ENCODE measurements at places on chromosomes 6 and 20.

DNA sequence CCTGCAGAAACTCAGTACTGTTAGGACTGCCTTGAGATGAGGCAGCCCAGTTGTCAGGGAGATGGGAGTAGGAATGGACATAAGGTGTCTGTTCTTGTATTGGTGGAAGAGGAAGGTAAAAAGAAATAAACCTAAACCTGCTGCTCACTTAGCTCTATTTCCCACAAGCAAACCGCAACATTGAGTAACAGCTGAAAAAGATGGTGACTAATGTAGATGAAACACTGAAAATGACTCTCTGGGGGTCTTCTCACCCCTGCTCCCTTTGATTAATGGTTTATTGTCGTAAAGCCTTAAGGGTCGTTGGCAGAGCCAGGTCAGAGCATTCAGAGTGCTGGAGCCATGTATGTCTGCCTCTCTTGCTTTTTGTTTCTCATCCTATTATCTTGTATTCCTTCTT is 87.5 kb downstream of the FOXO3 start:
- DNase-seq = no peak

DNA sequence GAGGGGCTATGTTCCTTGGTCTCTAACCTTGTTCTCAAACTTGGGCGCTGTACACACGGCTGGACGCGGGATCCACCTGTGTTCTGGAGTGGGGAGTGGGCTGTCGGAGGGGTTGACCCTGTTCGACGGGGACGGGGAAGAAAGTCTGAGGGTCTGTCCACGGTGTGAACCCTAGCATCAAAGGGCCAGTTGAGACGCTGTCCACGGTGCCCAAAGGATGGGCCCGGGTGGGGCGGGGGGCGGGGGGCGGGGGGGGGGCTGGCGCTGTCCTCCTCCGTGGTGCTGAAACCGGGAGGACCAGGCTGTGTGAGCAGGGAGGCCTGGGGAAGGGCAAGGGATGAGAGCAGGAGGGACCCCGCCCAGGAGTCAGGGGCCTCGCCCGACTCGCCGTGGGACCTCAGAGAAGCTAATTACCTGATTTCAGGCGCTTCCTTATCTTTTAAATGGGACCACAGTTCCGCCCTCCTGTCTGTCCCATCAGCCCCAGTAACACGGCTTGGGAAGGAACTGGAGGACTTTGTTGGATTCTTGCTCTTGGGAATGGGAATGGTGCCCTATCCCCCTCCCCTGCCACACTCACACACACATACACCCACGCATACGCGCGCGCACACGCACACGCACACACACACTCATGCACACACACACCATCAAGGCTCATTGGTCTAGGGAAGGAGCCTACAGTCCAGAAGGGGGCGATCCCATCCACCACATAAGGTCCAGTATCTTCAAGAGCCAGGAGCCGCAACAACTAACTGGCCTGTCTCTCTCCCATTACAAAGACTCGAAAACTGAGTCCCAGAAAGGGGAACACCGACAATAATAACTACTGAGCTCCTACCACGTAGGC is 1.0 kb upstream of the VSTM2L start:
- DNase-seq = no peak

GRCh38 chr20:50675671-50676376 is 15.5 kb downstream of the RIPOR3 start:
- no peak for DNase-seq

DNA sequence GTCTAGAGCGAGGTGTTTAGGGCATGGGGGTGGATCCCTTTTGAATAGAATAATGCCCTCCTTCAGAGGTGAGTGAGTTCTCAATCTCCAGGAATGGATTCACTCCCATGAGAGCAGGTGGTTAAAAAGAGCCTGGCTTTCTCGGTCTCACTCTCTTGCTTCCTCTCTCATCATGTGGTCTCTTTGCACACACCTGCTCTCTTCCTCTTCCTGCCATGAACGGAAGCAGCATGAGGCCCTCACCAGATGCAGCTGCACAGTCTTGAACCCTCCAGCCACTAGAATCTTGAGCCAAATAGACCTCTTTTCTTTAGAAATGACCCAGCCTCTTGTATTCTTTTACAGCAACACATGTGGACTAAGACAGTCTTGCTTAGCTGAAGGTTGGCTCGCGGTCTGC is 119.3 kb downstream of the BMP7 start:
- DNase-seq = no peak

DNA sequence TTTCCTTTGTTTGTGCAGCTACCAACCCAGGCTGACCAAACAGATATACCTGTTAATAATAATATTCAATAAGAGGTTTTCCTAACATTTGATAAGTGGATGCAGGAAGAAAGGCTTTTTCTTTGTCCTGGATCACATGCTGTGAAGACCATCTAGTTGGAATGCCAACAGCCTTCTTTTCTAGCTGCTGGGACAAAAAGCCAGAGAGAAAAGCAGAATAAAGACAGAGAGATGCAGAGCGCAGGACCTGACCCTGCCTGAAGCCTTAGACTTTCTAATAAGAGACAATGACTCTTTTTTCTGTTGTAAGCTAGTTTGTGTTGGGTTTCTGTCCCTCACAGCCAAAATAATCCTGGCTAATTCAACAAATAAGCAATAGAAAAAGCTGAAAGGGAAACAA is 308.2 kb downstream of the PHF3 start:
- no peak for DNase-seq

DNA sequence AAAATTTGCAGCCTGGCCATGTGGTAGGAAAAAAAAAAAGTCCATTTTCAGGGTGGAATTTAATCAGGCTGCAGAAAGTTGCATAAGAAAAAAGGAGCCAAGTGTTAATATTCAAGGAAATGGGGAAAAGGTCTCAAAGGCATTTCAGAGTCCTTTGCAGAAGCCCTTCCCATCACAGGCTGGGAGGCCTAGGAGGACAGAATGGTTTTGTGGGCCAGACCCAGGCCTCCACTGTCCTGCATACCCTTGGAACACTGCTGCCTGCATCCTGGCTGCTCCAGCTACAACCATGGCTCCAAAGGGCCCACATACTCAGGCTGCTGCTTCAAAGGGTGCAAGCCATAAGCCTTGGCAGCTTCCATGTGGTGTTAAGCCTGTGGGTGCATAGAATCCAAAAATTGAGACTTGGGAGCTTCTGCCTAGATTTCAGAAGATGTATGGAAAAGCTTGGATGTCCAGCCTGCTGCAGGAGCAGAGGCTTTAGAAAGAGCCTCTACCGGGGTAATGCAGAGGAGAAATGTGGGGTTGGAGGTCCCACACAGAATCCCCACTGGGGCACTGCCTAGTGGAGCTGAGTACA is 239.0 kb upstream of the STXBP5 start:
- DNase-seq = no peak

DNA sequence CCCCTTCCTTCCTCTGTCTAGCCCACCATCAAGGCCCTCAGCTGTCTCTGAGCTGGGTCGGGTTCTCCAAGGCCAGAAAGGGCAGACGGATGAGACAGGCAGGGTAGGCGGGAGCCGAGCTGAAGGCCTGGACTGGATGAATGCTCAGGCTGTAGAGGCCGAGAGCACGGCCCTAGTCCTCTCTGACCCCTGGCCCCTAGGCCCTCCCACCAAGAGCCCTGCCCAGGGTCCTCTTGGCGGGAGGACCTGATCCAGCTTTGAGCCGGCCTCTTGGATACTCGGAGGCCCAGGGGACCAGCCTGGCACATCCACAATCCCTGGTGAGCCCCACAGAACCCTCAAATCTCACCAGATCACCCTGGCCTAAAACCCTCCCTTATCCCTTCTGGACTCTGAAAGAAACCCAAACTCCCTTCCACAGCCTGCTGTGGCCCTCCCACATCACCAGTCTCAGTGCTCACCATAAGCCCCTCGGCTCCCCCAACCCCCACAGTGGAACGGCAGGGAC is 8.2 kb downstream of the ADISSP start:
- DNase-seq = no peak

- DNase-seq = no peak
These were observed 42.3 kb downstream of the SLC22A23 start for GRCh38 chr6:3414327-3415081.

- DNase-seq = no peak
These were observed 7.1 kb downstream of the MOCS1 start for GRCh38 chr6:39927159-39927558.

GRCh38 chr20:24318569-24319352 is 150.7 kb upstream of the SYNDIG1 start:
- no peak for DNase-seq

GRCh38 chr6:91299544-91300491 is 712.9 kb upstream of the MAP3K7 start:
- DNase-seq = no peak

DNA sequence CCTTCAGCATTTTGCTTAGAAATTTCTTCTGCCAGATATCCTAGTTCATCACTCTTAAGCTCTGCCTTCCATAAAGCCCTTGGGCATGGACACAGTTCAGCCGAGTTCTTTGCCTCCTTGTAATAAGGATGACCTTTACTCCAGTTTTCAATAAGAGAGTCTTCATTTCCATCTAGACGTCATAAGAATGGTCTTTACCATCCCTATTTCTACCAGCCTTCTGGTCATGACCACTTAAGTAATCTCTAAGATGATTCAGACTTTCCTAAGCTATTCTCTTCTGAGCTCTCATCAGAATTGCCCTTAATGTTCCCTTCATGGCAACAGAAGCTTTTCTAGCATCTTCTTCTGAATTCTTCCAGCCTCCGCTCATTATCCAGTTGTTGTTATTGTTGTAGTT is 126.1 kb downstream of the TFAP2C start:
- DNase-seq = no peak

GRCh38 chr6:44896701-44897100 is 431.4 kb upstream of the RUNX2 start:
- DNase-seq = no peak

GRCh38 chr6:63475707-63476106 is 96.6 kb upstream of the LOC128125822 start:
- DNase-seq = no peak

DNA sequence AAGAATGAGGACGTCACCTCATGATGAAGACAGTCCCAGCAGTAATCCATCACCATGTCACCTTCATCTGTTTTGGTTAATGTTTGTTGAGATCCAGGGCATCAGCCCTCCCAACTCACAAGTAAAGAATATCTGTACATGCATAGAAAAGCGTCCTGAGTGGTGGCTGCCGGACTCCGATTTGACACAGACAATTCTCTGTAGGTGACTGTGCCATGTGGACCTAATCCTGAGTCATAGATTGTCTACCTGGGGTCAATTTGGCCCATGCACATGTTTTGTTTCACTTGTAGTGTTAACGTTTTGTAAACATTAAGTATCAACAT is 168.4 kb upstream of the UST start:
- DNase-seq = no peak

- no peak for DNase-seq
These were observed 60.4 kb downstream of the SCAND1 start for GRCh38 chr20:35893942-35894341.

DNA sequence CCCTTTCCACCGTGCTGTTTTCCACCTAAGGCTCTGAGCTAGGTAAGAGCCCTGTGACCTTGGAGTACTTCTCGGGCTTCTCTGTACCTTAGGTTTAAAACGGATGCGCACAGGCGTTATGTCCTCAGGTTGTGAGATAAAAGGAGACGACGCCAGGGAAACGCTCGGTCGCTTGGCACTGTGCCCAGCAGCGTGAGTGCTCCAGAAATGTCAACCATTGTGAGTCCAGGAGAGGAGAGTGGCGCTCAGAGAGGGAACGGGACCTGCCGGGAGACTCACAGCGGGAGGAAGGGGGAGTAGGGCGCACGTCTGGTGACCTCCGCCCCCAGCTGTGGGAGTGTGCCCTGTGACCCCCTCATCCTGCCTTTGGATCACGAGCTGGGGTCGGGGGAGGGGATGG is 33.8 kb upstream of the SCRT2 start:
- no peak for DNase-seq

DNA sequence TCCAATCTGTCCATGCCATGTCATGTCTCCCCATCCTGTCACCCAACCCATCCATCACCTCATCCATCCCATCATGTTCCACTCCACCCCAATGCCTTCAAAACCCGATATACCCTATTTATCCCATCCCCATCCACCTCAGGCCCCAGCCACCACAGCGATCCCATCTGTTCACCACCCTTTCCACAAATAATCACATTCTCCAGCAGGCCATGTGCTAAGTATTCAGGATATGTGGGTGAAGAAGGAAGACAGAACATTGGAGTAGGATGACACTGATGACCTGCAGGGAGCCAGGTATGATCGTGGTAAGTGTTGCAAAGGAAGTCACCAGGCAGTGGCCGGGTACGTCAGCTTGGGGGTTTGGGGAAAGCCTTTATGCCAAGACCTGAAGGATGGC is 48.8 kb downstream of the NPEPL1 start:
- no peak for DNase-seq

DNA sequence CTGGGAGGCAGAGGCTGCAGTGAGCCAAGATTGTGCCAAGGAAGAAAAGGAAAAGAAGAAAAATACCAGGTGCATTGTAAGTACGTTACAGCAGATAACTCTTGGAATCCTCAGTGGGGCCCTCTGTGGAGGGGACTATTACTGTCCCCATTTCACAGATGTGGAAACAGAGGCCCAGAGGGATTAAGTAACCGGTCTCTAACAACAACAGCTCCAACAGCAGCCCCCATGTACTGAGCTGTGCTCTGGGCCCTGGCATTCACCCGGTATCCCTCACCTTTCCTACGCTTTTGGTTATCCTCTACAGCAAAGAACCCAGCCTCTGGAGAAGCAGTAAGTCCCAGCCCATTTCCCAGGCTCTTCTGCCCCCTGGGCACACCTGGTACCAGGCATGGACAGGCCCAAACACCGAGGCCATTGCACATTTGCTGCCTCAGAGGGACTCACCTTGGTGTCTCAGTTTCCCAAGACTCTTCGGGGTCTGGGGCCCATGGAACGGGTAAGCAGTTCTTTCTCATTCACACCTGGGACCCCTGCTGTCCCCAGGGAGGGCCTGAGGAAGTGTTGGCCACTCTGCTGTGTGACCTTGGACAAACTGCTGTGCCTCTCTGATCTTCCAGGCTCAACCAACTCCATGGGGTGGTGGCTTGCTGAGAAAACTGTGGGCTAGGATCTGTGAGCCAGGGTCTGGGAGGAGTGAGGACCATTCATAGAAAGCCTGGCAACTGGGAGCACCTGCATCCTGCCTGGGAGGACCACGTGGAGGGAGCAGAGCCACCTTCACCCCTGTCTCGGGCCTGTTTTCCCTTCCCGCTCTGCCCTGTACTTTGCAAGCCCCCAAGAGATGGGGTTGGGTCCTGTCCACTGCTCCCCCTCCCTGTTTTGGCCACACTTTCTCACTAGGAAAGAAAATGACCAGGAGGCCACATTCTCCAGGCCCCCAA is 59.9 kb downstream of the SNAI1 start:
- no peak for DNase-seq

DNA sequence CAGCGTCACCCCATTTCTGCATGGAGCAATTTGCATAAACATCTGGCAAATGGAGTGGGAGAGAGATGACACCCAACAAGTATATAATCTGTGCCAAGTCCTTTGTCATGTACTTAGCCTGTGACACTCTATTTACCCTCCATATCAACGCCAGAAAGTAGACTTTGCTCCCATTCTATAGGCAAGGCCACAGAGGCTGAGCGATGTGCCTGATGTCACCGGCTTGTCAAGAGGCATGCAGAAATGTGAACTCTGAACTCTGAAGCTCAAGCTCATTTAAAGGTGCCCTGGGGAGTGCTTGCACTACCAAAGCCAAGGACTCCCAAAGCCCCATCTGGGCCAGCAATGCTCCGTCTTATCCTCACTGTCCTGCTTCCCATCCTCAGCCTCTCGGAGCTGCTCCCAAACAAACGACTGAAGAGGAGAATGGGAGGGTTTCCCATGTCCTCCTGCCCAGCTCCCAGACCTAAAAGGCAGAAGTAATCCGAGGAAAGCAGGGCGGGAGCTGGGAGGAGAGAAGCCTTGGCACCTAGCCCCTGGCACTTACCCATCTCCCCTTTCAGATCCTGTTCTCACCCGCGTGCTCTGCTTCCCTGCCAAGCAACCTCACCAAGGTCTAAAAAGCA is 9.2 kb downstream of the CPNE5 start:
- DNase-seq = no peak
